ENCODE measurements at places on chromosomes 16 and 17.

- DNase-seq, result no peak
Observed at GRCh38 chr16:88799569-88800276, 3.9 kb upstream of the CDT1 start.

- DNase-seq, result no peak
Observed at GRCh38 chr16:19785512-19786130, 67.5 kb downstream of the IQCK start.

DNA sequence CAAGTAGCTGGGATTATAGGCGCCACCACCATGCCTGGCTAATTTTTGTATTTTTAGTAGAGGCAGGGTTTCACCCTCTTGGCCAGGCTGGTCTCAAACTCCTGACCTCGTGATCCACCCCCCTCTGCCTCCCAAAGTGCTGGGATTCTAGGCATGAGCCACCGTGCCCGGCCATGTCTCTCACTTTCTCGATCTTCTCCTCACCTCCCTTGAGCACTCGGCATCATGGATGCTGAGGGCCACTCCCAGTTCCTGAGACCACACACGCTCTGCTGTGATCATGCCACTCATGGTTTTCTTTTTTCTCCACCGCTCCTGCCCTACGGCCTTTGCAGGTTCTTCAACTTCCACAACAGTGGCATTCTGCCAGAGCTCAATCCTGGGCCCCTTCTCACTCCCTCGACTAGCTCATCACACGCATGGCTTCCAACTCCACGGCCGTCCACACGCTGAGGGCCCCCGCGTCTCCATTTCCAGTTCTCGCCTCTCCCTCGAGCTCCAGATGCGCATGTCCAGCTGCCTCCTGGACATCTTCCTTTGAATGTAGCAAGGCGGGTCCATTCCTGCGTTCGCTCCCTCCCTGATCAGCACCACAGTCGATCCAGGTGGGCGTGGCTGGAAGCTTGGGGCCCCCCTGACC is 5.5 kb upstream of the NCBP3 start:
- no peak for DNase-seq

DNA sequence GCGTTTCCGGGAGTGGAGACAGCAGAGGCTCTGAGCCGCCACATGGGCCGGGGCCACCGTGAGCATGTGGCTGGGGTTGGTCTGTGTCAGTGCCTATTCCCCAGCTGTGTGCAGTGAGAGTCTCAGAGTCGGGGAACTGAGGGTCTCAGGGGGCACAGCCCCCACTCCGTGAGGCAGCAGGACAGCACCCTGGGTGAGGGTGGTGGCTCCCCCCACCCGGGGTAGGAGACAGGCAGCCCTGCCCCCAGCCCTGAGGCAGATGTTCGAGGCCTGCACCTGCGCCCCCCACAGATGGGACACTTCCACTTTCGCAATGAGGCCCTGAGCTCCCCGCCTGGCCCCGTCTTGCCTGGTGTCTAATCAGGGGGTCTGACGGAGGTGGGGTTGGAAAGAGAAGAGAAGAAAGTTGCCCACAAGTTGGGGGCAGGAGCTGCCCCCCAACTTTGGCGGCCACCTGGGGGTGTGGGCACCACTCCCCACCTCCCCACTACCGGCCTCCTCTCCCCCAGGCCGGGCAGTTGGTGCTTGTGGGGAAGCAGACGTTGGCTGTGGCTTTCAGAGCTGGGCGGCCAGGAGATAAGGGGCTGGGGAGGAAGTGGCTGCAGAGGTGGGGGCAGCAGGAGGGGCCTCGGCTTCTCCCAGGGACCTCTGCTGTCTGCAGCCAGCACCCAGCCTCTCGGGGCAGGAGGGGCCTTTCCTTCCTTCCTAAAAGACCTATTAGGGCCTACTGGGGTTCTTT is 1.8 kb upstream of the CBFA2T3 start:
- no peak for DNase-seq

- DNase-seq, result no peak
Observed at GRCh38 chr16:72768591-72768990, 279.3 kb downstream of the ZFHX3 start.

GRCh38 chr16:4318451-4318910 is 2.6 kb downstream of the GLIS2 start:
- DNase-seq, result no peak

DNA sequence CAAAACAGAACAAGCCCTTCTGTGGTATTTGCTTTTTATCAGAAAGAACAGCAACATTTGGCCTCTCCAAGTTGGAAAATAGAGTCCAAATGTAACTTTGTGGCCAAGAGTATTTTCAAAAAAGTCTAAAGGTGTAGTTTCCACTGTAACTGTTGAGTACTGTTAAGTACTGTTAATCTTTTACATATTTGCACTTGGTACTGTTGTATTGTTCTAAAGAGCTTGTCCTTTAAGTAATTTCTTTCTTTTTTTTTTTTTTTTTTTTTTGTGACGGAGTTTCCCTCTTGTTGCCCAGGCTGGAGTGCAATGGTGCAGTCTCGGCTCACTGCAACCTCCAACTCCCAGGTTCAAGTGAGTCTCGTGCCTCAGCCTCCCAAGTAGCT is 21.5 kb downstream of the LDAF1 start:
- no peak for DNase-seq

DNA sequence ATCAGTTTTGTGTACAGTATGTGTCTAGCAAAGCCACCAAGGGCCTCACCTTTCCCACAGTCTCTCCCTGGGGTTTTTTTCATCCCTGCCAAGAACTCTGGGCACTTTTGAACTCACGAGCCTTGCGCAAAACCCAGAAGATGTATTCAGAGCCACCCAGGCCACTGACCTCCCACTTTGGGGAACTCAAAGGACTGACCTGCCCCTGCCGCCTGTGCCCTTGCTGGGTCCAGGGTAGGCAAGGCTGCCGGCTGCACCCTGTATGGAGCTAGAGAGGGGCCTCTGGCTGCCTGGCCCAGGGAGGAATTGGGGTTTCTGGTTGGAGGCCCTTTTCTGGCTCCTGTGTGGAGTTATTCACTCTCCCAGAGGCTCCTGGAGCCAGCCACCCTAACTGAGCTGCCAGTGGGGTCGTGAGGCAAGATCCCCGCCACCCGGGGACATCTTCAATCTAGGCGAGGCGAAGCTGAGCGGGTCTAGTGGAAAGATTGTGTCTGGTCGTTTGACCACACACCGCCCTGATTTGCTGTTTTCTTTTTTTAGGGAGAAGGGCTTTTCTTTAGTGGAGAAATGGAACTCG is 1.9 kb downstream of the CDK5R1 start:
- DNase-seq, result no peak

DNA sequence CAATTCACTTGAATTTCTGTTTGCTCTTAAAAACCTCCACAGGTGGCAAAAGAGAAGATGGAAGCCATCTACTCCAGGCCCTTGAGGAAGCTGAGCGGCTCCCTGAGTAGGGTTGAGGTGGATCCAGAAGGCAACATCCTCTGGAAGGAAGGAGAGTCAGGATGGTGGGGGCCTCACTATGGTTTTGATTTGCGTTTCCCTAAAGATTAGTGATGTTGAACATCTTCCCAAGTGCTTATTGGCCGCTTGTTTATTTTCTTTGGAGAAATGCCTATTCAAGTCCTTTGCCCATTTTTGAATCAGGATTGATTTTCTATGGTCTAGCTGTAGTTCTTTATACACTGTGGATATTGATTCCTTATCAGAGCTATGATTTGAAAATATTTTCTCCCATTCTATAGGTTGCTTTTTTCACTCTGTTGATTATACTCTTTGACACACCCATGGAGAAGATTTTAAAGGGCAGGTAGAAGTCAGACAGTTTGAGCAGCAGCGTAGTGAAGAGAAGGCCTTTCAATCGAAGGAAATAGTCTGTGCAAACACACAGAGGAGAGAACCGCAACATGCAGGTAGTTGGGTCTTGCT is 58.6 kb downstream of the WSB1 start:
- DNase-seq, result no peak
